ENCODE measurements at places on chromosomes 4 and X. TPM values are rescaled to one million over a fixed set of nuclear protein-coding genes. Genes with fewer than 3 reads are reported as not detected.

Gene NXF3
- not detected for total RNA-seq

DNA sequence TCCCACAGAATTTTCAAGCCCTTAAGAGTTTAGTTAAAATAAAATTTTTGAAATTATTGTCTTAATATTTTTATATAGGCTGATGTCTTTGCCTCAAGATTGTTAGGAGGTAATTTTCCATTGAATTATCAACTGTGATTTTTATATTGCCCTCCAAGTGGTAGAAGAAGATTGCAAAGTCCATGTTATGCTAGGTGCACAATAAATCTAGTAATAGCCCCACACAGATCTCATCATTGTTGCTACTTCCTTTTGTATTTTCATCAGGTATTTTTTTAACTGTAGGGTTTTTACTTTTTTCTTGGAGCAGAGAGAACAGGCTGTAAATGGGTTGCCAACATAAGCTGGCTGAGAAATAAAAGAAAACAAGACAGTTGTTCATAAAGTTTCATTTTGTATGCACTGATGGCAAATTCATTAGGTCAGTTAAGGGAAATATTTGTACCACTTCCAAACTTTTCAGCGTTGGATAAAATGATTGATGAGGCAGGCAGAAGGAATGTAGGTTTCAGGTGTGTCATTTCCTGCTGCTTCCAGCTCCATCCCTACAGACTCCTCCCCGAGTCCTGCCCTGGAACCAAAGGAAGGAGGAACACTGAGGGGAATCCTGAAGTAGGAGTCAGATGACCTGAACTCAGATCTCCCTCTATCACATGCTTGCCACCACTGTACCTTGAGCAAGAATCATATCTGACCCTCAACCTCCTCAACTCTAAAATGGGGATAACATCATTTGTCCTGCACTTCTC, 105.5 kb downstream of the PRRG1 start:
- peak; percentile 1 for DNase-seq

Gene ART3
- total RNA-seq, result 7.7 TPM

Gene SUPT20HL2
- not detected for total RNA-seq

GRCh38 chrX:79975605-79976004, 38.9 kb upstream of the TBX22 start:
- DNase-seq, result no peak

Gene SPANXB1
- total RNA-seq, result not detected

DNA sequence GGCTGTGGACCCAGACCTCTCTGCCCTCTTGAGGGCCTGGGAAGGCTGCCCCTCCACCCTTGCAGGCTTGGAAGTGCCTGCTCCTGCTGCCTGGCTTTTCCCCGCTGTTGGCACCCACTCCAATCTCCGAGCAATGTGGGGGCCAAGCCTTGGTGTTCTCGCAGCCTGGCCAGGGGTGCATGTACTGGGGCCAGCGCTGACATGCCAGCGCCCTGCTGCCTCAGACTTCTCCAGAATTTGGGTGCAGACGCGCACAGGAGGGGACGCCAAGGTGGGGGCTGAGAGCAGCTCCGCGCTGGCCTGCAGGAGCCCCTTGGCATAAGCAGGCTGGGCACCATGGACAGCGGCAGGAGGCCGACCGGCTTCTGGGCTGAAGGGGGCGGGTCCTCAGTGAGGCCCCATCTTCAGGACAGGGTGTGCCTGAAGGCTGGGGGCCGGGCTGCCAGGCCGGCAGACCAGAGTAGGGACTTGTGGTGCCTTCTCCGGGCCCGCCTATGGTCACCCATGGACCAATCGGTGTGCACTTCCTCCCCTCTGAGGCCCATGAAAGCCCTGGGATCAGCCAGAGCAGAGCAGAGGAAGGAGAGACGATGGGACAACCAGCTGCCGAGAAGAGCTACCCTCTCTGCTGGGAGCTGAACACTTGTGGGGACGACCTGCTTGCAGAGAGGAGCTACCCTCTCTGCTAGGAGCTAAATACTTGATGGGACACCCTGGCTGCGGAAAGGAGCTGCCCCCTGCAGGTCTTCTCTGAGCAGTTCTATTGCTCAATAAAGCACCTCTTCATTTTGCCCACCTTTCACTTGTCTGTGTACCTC, 118.3 kb downstream of the DNAAF6 start:
- peak; percentile 0 for DNase-seq

Gene HSD17B13
- total RNA-seq, result not detected

GRCh38 chr4:147360301-147360700, 120.6 kb upstream of the EDNRA start:
- DNase-seq, result no peak

Gene BLOC1S4
- 25.0 TPM for total RNA-seq

Gene CCNI
- total RNA-seq, result 94.5 TPM

DNA sequence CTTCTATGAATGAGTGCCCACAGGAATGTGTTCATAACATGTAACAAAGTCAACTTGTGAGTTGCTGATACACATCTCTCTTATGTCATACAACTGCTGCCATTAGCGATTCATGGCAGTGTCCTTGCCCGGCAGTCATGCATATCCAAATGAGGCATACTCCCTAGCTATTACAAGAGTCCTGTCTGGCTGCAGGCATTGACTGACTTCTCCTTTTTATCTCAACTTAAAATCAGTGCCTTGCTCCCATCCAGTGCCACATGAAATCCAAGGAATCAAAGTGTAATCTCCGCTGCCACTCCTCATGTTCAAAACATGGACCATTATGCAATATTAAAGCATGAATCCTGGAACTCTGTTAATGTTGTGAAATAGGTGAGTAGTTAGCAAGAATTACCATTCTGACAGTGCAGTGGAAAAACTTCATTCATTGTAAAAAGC, 348.9 kb upstream of the FTHL17 start:
- DNase-seq, result no peak

DNA sequence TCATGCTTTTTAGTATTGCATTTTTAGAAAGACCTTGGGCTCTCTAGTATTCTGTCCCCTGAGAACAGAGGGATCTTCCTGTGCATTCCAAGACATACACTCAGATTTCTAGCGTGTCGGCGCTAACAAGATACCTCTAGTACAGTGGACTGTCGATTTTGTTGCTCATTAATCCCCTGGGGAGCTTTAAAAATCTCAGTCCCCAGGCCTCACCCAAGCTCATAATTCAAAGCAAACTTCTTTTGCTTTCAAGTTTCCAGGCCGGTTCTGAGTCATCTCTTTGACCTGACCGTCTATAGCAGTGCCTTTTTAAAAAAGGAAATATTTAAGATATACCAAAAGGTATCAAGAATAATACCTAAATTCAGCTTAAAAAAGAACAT, 137.0 kb downstream of the AMMECR1 start:
- peak; percentile 44 for DNase-seq

- DNase-seq, result no peak
Observed at GRCh38 chr4:17398805-17399204, 113.1 kb downstream of the QDPR start.

Gene TBX22
- total RNA-seq, result not detected

- no peak for DNase-seq
Observed at GRCh38 chr4:113574636-113575103, 186.9 kb downstream of the CAMK2D start.

Gene SOWAHB
- not detected for total RNA-seq

DNA sequence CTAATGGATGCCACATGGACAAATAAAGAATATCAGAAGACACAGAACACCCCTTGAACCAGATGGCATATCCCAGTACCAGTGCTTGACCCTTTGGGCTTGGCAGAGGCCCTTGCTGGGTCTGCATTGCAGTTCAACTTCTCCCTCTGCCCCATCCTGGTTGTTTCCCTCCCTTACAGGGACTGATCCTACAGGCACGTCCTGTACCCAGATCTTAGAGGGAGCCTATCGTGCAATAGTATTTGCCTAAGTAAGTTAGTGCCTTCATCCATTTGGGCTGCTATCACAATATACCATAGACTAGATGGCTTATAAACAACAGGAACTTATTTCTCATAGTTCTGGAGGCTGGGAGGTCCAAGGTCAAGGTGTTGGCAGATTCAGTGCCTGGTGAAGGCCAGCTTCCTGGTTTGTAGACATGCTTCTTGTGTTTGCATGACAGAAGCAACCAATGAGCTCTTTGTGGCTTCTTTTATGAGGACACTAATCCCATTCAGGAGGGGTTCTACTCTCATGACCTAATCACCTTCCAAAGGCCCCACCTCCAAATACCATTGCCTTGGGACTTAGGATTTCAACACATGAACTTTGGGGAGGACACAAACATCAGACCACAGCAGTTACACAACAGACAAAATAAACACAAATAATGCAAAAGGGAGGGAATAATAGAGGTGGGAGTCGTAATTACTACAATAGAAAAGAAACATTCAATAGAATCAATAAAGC, 146.5 kb upstream of the MSX1 start:
- DNase-seq, result no peak

DNA sequence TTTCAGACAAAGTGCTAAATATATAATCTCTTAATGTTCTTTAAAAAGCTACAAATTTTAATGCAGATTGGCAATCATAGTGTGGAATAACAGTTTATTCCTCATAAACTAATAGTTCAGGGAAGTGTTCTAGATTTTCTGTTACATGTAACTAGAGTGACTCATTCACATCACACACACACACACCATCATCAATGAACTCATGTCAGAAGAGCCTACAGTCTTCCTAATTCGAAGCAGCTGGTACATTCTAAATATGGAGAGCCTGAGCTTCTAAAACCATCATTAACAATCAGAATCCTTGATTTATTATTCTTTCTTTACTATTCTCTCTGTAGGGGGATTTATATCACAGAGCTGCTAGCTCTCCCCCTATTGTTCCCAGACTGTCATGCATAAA, 49.6 kb downstream of the DKK2 start:
- DNase-seq, result no peak

Gene GAGE2A
- total RNA-seq, result not detected

DNA sequence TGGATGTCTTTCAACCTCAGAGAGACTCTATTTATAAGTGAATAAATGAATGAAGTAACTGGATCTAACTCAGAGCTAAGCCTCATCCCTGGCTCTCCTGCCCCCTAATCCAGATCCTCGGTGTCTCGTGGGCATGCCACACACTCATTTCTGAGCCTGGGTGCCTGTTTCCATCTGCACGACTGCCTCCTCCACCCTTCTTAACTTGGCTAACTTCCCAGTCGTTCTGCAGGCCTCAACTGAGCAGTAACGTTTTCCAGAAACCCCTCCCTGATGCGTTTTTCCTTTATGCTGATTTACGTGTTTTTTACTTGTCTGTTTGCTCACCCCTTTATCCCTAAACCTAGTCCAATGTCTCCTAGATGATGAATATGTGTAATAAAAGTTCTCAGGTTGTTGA, 186.9 kb upstream of the HS3ST1 start:
- no peak for DNase-seq

Gene SMC1A
- 34.4 TPM for total RNA-seq

DNA sequence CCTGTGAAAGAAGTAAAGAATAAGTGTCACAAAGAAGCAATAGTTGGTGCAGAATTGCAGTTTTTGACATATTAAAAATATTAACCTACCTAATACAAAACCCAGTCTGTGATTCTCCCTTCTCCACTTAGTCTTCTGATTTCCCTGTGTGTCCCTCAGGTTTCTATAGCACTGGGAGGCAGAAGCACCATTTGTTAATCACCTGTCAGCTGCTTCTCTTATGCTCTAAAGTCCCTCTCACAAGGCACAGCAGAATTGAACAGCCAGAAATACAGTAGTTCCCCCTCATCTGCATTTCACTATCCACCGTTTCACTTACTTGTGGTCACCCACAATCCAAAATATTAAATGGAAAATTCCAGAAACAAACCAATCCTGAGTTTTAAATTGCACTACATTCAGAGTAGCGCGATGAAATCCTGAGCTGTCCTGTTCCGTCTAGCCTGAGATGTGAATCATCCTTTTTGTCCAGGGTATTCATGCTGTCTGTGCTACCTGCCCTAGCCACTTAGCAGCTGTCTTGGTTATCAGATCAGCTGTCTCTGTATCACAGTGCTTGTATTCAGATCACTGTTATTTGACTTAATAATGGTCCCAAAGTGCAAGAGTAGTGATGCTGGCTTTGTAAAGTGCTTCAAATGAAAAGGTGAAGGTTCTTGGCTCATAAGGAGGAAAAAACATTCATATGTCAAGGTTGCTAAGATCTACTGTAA, 984.1 kb upstream of the GRID2 start:
- no peak for DNase-seq

DNA sequence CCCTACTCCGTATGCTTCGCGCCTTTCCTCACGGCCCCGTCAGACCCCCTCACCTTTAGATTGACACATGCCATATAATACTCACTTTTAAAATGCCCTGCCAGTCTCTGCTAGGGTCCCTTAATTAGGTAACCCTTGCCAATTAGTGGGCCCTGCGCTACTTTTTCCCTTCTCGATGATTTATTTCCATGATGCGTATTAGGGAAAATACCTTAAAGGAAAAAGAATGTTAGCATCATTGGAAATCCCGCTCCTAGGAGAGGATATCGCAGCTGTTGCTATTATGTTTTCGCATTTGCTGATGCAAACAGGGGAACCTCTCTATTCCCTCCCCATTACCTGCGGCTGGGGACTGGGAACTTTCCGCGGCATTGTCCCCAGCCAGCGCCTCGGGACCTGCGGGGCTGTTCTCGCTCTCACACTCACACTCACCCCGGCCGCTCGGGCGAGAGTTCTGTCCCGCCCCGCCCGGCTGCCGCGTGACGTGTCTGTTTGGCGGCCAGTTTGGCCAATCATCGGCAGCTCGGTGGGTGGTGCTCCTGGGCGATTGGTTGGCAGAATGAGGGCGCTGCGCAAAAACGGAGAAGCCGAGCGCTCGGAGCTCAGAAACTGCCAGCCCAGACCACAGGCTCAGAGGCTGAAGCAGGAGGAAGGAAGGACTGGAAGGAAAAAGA, at the start of gene PCDH10:
Gene PCDH10 (plus strand): TSS at position 605 of the 674 bp plus-strand sequence. CDS start 847 bp downstream, outside the sequence.
- peak; percentile 34 for DNase-seq

Gene ARHGAP4
- total RNA-seq, result 0.63 TPM

GRCh38 chrX:137033774-137034507, at the start of gene GPR101:
GPR101 (minus strand) TSS chrX:137033995; CDS start chrX:137031674, 2,321 bp downstream.
- no peak for DNase-seq

GRCh38 chr4:111984169-111984819, 161.0 kb upstream of the FAM241A start:
- DNase-seq, result no peak

DNA sequence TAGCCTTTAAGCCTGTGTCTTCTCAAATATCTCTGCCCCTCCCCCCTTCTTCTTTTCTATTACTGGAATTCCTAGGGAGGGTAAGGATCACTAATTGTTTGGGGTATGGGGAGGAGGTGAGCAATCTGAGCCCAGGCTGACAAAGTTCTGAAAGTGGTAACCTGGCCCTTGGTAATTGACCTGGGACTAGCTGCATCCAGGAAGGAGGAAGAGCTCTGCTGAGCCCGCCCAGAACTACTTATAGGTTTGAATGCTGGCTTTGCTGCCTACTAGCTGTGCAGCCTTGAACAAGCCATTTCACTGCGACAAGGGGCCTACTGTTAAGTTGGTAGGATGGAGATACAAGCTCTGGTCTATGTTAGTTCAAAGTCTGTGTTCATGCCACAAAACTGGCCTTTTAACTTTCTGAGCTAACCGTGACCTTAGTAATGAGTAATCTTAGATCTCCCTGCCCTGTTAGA, 37.8 kb downstream of the DGKK start:
- no peak for DNase-seq

DNA sequence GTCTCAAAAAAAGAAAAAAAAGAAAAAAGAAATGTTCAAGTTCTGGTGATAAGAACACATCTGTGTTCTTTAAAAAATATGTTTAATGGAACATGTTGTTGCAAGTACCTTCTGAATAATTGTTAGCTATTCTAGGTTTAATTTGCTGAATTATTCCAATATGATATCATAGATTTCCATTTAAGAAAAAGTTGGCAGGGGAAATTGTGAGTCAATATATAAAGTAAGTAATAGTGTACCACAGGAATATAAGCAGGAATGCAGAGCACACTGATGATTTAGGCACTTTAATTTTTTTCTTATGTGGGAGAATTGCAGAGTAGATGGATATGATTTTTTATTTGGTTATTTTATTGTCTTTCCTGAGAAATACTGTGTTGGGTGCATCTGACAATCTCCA, 190.7 kb downstream of the RPA4 start:
- no peak for DNase-seq
